Fibroblast of skin of scalp (primary cell): ENCODE measurements at places on chromosomes 3 and 15.

GRCh38 chr3:126033051-126033745, 50.7 kb downstream of the SLC41A3 start:
- DNase-seq: no peak

DNA sequence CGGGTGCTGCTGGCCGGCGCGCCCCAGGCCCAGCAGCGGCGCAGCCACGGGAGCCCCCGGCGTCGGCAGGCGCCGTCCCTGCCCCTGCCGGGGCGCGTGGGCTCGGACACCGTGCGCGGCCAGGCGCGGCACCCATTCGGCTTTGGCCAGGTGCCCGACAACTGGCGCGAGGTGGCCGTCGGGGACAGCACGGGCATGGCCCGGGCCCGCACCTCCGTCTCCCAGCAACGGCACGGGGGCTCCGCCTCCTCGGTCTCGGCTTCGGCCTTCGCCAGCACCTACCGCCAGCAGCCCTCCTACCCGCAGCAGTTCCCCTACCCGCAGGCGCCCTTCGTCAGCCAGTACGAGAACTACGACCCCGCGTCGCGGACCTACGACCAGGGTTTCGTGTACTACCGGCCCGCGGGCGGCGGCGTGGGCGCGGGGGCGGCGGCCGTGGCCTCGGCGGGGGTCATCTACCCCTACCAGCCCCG, 777 bp downstream of the LOXL1 start:
- DNase-seq: no peak

- DNase-seq: no peak
Measured at GRCh38 chr3:42892169-42892568, 13.8 kb upstream of the ZNF662 start.

DNA sequence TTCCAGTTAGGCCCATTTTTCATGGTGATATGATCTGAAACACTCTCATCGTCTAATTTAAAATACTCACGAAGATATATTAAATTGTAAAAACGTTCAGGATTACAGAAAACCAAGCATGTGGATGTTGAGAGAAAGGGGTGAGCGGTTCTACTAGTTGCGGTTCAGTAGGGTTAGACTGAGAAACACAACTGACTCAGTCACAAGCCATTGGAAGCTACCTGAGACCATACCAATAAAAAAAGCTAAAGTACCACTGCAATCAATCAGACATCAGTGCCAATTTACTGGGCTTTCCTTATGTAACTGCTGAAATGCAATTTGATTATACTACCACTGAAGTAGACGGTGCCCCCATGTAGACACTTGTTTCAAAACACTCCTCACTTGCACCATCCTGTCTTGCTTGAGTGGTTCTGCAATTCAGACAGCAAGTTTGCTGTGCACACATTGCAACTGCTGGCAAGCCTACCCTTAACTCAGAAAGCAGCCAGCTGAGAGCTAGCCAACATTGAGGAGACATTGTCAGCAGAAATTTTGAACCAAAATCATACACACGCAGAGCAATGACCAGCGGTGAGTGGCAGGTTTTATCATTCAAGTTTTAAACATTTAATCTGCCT, 368.7 kb upstream of the ARHGEF26 start:
- DNase-seq: no peak

GRCh38 chr3:106144030-106144429, 275.2 kb upstream of the CBLB start:
- peak; percentile 58 for DNase-seq
